Muscle of back (tissue), 13 donors: ENCODE measurements at places on chromosomes 4 and X. TPM values are rescaled to one million over a fixed set of nuclear protein-coding genes. Genes with fewer than 3 reads are reported as not detected.

The NEUROG2 gene
- 0.09 TPM for polyA plus RNA-seq

GRCh38 chr4:182447767-182448280 is 204.6 kb downstream of the TENM3 start:
- DNase-seq, result no peak

- no peak for DNase-seq
Measured at GRCh38 chrX:7088968-7089615, 58.4 kb upstream of the STS start.

- DNase-seq, result peak; percentile 95
Measured at GRCh38 chr4:101346351-101347266, 717 bp downstream of the PPP3CA start.

- DNase-seq, result no peak
Measured at GRCh38 chr4:80225595-80225994, 28.3 kb downstream of the PRDM8 start.

DNA sequence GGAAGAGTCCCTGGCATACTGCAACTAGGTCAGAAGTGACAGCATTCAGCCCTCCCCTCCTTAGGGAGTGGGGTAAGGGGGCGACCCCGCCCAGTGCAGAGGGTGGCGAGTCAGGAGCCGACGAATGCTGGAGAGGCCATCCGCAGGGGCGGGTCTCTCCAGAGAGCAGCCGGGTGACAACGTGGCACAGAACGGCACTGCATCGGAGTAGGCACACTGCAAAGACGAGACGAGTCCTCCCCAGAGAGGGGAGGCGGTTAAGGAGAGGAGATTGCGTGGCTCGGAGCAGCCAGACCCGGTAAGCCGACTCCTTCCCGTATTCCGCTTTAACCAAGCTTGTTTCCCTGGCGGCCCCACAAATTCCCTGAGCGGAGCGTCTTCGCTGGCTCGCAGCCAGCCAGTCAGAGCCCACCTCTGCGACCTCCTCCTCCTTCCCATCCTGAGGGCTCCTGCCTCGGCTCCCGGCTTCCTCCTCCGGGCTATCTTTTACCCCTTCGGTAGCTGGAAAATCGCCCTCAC is 54.9 kb downstream of the LINC00632 start:
- DNase-seq, result peak; percentile 44

The TBC1D9 gene
- polyA plus RNA-seq, result 22.7 TPM

DNA sequence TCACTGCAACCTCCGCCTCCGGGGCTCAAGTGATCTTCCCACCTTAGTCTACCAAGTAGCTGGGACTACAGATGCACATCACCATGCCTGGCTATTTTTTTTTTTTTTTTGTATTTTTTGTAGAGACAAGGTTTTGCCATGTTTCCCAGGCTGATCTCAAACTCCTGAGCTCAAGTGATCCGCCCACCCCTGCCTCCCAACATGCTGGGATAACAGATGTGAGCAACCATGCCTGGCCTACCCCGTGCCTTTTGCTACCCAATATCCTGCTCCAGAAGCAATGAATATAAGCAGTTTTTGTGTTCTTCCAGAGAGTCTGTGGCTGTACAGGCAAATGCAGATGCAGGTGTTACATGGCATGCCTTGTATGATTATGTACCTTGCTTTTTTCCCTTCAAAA is 50.5 kb downstream of the TBC1D14 start:
- no peak for DNase-seq

- DNase-seq, result no peak
Measured at GRCh38 chr4:15370296-15370695, 57.5 kb upstream of the C1QTNF7 start.

The SYTL5 gene
- polyA plus RNA-seq, result 0.17 TPM

The DCHS2 gene
- polyA plus RNA-seq, result 6.6 TPM

The FGFR3 gene
- 0.56 TPM for polyA plus RNA-seq

DNA sequence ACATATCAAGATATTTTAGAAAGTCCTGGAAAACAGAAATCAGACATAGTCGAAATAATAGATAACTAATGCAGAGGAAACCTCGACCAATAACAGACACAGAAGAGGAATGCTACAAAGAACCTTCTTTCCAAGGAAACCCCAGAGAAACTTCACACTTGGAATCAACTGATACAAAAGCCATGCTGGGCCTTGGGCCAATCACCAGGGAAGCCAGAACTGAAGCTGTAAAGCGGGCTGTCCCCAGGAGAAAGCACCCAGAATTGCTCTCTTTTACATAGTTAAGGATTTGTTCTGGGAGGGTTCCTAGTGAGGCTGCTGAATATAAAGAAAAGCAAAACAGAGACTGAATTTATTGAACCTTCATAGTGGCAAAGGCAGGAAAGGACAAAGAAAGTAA is 100.5 kb downstream of the PRDM5 start:
- no peak for DNase-seq

The REELD1 gene
- not detected for polyA plus RNA-seq

The ZNF711 gene
- polyA plus RNA-seq, result 30.3 TPM

- no peak for DNase-seq
Measured at GRCh38 chr4:187422655-187423054, 572.9 kb upstream of the ZFP42 start.

DNA sequence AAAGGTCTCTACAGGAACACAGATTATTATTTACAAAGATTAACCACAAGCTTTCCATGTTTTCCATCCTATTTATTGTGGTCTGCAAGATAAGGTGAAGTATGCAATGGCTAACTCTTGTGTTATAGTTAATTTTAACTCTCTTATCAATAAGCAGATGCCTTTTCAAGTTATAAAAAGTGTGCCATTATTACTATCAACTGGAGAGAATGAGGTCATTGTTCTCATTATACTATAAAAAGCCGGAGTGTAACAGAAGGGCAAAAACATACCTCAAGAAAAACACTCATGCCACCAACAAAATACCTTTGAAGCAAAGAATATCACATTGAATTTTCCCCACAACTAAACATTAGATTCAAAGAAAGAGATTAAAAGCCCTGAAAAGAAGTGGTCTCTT is 52.0 kb upstream of the SORBS2 start:
- DNase-seq, result no peak

- DNase-seq, result no peak
Measured at GRCh38 chrX:109155161-109155560, 326.7 kb downstream of the GUCY2F start.

The PLP1 gene
- 111 TPM for polyA plus RNA-seq

The SLC49A3 gene
- polyA plus RNA-seq, result 15.5 TPM

GRCh38 chr4:39472396-39472795 is 13.5 kb downstream of the LIAS start:
- DNase-seq, result no peak

DNA sequence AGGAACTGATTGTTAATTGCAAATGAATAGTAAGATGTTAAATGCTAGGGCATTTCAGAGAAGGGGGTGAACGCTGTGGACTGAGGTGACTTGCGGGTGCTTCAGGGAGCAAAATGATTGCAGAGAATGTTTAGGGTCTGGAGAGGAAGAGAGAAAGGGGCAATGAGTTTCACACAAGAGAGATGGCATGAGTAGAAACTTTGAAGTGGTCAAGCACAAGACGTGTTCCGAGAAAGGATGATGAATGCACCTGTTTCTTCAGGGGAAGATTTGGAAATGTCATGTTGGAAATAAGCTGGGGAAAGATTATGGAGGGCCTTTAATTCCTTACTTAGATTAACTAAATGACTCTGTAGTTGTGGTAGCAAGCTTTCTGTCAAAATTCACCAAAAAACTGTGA is 43.4 kb downstream of the DTHD1 start:
- no peak for DNase-seq

DNA sequence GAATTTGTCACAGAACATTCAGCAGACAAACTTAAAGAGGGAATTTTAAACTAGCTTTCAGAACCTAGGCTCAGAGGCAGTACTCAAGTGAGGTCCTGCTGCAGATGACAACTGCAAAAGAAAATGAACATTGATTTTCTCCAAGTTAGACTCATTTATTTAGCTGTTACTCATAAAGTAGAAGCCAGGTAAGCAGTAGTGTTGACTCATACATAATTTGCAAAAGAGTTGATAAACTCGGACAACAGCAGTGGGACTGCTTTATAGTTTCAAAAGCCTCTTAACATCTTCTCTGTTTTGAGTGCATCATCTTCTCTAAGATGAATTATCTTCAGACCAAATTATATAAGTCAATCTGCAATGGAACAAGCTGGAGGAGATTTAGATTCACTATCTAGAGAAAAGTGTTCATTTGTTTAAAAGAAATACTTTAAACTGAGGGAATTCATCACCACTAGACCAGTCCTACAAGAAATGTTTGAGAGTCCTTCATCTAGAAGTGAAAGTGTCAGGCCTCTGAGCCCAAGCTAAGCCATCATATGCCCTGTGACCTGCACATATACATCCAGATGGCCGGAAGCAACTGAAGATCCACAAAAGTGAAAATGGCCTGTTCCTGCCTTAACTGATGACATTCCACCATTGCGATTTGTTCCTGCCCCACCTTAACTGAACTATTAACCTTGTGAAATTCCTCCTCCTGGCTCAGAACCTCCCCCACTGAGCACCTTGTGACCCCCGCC is 49.5 kb downstream of the COQ2 start:
- DNase-seq, result no peak

The ENPEP gene
- 18.2 TPM for polyA plus RNA-seq

GRCh38 chrX:53992589-53992988 is 51.7 kb downstream of the PHF8 start:
- DNase-seq, result no peak

DNA sequence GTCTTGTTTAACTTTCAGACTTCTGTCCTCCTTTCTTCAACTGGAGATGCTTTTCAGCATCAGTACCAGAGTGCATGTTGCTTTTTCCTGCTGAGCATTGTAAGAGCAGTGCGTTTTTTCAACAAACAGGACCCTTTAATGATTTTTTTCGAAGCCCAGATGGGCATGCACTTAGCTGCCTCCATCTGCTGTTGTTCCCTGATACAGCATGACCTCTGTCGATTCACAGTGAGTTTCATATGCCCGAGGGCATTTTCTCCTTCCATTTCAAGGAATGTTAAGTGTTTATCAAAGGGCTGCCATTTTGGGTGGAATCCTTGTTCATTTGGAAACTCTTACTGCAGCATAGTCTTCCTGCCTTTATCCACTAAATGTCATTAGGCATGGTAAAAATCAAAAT is 428.6 kb downstream of the DTHD1 start:
- no peak for DNase-seq

- DNase-seq, result no peak
Measured at GRCh38 chrX:12548341-12548740, 242.9 kb upstream of the PRPS2 start.

The PNMA6F gene
- polyA plus RNA-seq, result not detected

DNA sequence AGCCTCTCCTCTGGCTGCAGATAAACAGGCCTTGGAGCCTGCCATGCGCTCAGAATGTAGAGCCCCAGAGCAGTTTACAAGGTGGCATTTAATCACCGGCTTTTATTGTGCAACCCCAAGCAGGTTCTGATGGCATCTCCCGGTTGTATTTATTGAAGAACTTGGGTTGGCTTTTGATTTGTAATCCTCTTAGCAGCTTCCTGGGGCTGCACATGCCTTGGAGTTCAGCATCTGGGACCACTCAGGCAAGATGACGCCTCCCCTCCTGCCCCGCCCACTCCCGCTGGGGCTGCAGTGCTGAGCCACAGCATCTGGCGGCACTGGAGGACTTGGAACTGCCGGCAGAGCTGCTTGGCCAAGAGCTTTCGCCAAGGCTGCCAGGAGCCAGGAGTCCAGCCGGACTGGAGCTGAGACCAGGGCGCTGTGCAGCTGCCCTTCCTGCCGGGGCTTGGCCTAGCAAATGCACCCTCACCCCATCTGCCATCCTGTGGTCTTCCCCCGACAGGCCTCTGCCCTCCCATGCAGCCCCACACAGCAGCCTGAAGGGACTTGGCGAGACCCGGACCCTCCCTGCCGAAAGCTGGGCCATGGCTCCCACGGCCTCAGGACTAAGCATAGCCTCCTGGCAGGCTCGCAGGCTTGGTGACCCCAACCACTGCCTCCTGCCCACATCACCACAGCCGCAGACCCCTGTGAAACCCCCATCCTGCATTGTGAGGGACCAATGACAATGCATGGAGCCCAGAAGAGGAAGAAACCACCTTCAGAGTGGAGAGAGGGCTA is 5.4 kb downstream of the HTRA3 start:
- peak; percentile 94 for DNase-seq

- no peak for DNase-seq
Measured at GRCh38 chr4:85784947-85785346, 310.0 kb downstream of the ARHGAP24 start.

DNA sequence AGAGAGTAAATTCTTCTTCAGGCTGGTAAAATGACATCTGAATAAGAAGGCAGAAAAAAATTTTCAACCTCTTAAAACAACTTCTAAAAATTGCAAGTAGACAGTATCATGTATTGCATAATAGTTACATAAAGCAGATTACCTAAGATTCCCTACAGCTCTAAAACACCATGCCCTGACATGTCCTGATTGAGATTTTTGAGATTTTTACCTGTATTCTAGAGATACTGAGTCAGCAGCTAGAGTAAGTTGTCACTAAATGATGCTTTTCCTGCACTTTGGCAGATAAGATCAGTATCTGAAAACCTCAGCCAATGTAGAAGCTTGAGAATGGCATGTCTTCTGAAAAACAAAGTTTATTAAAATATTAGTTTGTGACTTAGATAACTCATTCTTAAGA is 713.6 kb downstream of the CCSER1 start:
- no peak for DNase-seq

DNA sequence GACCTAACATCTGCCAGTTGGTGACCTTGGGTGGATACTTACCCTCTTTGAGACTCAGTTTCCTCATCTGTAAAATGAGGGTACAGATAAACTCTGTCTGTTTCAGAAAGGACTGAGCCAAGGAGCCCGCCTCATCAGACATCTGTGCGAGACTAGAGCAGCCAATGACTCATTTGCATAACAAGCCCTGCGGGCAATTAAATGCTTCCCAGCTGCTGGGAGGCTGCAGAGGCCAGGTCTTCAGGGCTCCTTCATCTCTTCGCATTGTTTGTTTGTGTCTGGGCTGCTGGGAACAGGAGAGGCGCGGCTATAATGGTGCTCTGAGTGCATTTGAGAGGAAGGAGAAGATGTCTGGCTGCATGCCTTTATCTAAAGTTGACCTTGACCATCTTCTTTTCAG is 85.0 kb downstream of the ADRA2C start:
- DNase-seq, result no peak

DNA sequence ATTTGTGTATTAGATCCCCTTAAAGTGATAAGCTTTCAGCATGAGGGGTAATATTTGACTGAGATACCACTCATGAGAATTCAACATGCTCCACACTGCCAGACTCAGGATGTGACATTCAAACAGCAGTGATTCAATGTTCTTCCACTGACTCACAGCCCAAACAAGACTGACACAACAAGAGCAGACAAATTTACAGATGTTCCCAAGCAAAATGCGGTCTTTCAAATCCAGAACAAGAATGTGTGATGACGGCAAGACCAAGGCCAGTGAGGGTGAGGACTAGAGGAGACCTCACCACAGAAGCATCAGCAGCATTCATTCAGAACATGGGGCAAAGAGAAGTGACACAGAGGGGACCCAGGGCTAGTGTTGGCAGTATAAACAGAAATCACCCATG is 99.3 kb upstream of the GRIA3 start:
- DNase-seq, result no peak

DNA sequence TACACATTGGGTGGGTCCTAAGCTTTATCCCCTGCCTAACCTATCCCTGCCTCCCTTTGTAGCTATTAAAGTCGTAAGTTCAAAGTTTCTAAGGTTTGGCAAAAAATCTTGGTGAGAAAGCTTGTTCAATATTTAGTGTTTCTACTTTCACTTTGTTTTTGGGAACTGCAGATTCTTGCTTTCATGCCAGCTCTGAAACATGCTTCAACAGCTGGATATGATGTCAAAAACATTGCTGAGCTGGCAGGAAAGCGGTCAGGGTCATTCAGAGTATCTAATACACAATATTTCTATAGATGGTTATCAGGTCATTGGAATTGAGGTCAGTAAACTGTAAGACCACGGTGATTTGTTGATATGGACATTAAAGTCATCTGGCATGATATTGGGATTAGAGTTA is 19.7 kb downstream of the CENPI start:
- no peak for DNase-seq

- DNase-seq, result no peak
Measured at GRCh38 chr4:128141866-128142265, 80.8 kb downstream of the LARP1B start.

The NHS gene
- polyA plus RNA-seq, result 2.3 TPM
